GOT3 (cell line): ENCODE measurements at places on chromosomes 11 and 22.

GRCh38 chr11:7906481-7906880 is 24.6 kb downstream of the OR10A6 start:
- no peak for DNase-seq

- DNase-seq, result no peak
Measured at GRCh38 chr22:46025225-46025972, 48.4 kb upstream of the WNT7B start.

DNA sequence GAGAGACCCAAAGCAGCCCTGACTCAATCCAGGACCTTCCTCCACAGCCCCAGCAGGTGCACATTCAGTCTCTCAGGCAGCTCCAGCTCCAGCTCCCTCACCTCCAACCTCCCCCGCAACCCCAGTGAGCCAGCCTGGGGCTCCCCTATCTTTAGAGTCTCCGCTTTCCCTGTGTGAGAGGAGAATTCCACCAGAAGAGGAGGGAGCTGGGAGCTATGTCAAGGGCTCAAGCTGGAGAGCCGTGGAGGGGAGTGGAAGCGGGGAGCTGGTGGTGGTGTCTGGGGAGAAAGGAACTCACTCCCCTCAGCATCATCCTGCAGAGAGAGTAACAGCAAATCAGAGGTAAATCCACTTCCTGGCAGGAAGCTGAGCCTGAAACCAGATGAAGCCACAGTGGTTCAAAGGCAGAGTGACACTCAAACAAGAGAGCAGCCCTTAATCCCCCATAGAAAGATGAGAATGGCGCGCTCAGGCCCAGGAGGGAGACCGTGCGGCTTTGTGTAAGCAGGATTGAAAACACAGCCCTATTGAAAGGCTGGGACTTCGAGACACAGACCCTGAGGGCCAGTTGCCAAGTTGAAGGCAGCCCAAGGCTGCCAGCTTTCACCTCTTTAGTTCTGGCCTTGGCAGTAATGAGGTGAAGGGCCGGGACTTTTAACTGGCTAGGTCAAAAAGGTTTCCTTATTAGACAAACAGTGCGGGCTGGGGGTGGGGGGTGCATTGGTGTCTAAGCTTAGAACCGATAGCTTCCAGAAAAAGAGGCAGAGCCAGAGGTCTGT is 21.4 kb upstream of the CDON start:
- DNase-seq, result no peak

- DNase-seq, result peak; percentile 4
Measured at GRCh38 chr11:13486926-13487660, 8.7 kb downstream of the PTH start.

GRCh38 chr11:22199243-22199642 is 6.4 kb downstream of the ANO5 start:
- no peak for DNase-seq

DNA sequence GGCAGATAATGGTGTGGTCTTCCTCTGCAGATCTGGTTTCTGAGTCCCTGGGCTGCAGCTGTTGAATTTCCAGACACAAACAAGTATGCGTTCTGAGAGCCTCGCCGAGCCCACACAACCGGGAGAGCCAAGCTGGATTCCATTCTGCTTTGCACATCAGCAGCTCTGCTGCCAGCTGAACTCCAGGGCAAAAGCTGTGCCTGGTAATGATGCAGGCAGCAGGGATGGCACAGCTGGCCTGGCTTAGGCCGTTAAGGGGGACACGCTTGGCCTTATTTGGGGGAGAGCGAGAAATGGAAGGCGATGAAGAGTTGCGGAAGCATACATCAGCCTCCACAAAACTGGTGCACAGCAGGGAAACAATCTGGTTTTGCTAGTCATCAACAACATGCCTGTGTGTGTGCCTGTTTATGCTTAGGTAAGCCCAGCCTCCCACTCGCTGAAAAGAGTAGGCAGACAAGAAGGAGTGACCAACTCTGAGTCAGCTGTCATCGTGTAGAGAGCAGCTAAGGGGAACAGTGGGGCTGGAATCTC is 25.1 kb downstream of the ADAMTS8 start:
- no peak for DNase-seq

- DNase-seq, result no peak
Measured at GRCh38 chr11:67463680-67464410, 5.2 kb downstream of the TMEM134 start.

DNA sequence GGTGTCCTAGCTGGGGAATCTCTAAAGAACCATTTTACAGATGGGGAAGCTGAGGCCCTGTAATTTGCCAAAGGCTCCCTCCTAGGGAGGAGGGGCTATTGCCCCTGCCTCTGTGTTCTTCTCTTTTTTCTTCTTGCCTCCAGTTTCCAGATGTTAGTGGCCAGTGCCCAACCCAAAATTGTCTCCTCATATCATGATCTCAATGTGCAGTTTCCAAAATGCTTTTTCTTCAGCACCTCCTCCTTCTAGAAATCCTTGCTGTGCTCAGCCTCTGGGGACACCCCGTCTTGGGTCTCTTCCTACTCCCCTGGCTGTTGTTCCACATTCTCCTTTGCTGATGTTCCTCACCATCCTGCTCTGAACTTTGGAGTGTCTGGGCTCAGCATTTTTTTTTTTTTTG is 9.5 kb upstream of the CHRM1 start:
- DNase-seq, result no peak

GRCh38 chr11:61008971-61009370 is 37.5 kb downstream of the CD6 start:
- no peak for DNase-seq

DNA sequence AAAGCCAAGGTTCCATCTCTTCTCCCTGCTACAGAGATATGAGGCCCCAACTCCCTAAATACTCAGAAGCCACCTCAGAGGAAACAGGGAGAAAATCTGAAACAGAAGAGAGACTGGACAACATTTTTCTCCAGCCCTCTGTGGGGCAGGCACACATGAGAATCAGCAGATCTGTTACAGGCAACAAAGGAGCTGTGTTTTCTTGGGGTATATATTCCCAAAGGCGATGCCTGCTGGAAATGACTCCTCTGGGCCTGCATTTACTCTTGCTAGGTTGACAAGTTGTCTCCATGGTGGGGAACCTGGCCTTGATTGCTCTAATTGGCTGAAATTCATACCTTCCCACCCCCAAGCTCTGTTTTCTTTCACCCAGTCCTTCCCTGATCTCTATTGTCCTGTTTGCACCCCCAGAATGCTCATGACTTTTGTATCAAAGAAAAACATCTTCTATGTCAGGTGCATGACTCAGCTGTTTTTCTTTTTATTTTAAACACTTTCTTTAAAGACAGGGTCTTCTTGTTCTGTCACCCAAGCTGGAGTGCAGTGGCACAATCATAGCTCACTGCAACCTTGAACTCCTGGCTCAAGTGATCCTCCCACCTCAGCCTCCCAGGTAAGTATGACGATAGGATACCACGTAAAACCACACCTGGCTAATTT is 23.5 kb upstream of the P2RY6 start:
- no peak for DNase-seq

GRCh38 chr11:120908461-120909181 is 115.3 kb upstream of the TBCEL start:
- DNase-seq, result no peak

DNA sequence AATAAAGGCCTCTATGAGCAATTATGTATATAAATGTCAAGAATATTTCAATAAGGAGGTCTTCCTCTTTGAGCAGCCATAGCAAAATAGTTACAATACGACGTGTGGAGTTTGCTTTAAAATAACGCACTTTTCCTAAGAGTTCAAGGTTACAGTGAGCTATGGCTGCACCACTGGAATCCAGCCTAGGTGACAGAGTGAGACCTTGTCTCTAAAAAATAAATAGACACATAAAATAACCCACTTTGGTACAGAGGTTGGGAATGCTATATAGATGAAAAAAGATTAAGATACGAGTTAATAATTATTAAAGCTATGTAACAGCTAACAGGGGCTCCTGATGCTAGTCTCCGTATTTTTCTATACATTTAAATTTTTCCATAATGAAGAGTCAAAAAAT is 12.6 kb downstream of the RAB6A start:
- DNase-seq, result no peak

GRCh38 chr11:70389201-70389600 is 9.1 kb upstream of the CTTN start:
- DNase-seq, result no peak

- no peak for DNase-seq
Measured at GRCh38 chr11:17766590-17766989, 32.0 kb downstream of the KCNC1 start.

GRCh38 chr11:111429066-111429506 is 50.0 kb upstream of the POU2AF1 start:
- peak; percentile 8 for DNase-seq

DNA sequence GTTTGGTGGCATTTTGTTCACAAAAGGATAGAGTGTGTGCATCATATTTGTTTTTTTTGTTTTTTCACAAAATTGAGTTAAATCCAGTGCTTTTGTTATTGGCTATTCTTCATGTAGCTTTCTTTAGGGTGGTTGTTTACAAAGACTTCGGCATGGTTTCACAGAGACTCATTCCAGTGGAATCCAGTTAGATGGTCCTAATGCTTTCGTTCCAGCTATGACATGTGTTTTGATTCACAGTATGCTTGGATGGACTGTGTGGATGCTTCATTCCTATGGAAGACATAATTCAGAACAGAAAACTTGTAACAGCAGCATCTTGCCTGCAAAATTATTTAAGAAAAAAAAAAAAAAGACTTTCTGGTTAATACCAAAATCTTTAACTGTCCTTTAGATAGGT is 97.9 kb downstream of the PDHX start:
- no peak for DNase-seq

- no peak for DNase-seq
Measured at GRCh38 chr11:47245611-47246357, 2.8 kb downstream of the ACP2 start.

- DNase-seq, result no peak
Measured at GRCh38 chr22:37749831-37750595, 53.2 kb downstream of the TRIOBP start.

GRCh38 chr11:1549338-1550330 is 22.4 kb downstream of the DUSP8 start:
- DNase-seq, result no peak

DNA sequence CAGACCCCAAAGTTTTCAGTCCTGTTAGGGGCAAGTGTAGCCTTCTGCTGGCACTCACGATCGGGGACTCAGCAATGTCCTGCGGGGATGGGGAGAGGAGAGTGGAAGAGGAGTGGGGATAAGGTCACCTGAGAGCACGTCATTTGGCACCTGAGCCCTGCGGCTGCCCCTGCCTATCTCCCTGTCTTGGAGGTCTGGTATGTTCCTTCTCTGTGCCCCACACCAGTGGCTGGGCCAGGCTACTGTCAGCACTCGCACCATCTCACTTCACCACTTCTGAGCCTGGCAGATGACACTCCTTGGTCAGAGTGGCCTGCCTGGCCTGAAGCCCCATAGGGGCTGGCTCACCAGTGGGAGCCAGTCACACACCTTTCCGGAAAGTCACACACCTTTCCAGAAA is 20.1 kb upstream of the CHADL start:
- no peak for DNase-seq

- no peak for DNase-seq
Measured at GRCh38 chr11:14969901-14970323, 2.2 kb downstream of the CALCA start.

DNA sequence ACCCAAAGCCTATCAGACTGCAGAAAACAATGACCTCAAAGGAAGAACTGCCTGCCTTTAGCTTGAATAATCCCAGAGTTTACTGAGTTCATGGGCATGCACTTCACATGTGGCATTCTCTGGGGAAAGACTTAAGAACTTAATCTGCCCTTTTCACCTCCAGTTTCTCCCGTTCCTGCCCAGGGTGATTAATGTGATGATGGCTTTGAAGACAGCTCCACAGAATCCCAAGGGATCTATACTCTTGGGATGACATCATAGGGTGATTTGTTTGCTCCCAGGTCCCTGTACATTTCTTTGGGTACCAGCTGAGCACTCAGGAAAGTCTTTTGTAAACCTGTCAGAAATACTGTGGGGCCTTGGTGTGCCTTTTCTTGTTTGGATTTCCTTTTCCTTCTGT is 14.0 kb downstream of the FJX1 start:
- DNase-seq, result no peak

DNA sequence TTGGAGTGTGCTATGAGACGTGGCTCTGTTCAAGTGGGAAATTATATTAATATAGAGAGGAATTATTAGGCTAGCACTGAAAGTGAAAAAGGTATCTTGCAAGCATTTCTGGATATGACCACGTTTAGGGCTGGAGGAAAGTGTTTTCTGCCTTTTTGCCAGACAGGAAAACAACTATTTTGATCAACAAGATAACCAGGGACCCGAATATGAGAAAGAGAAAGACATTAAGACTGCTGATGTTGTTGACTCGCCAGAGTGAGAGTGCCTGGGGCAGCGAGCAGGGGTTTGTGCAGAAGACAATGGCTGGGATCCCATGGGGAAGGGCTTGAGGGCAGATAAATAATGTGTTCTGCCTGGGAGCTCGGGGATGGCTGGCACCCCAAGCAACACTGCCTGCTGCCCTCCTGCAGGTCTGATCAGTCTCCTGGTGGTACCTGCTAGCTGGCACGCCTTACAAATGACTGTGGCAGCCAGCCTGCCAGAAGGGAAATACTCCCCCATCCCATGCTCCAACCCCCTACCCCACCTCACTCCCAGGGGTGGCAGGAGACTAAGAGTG is 23.1 kb upstream of the CHST1 start:
- no peak for DNase-seq

DNA sequence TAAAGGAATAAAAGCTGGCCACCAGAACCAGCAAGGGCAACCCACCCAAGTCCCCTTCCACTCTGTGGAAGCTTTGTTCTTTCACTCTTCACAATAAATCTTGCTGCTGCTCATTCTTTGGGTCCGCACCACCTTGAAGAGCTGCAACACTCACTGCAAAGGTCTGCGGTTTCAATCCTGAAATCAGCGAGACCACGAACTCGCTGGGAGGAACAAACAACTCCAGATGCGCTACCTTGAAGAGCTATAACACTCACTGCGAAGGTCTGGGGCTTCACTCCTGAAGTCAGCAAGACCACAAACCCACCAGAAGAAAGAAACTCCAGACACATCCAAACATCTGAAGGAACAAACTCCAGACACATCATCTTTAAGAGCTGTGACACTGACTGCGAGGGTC is 365.2 kb upstream of the LUZP2 start:
- DNase-seq, result no peak

DNA sequence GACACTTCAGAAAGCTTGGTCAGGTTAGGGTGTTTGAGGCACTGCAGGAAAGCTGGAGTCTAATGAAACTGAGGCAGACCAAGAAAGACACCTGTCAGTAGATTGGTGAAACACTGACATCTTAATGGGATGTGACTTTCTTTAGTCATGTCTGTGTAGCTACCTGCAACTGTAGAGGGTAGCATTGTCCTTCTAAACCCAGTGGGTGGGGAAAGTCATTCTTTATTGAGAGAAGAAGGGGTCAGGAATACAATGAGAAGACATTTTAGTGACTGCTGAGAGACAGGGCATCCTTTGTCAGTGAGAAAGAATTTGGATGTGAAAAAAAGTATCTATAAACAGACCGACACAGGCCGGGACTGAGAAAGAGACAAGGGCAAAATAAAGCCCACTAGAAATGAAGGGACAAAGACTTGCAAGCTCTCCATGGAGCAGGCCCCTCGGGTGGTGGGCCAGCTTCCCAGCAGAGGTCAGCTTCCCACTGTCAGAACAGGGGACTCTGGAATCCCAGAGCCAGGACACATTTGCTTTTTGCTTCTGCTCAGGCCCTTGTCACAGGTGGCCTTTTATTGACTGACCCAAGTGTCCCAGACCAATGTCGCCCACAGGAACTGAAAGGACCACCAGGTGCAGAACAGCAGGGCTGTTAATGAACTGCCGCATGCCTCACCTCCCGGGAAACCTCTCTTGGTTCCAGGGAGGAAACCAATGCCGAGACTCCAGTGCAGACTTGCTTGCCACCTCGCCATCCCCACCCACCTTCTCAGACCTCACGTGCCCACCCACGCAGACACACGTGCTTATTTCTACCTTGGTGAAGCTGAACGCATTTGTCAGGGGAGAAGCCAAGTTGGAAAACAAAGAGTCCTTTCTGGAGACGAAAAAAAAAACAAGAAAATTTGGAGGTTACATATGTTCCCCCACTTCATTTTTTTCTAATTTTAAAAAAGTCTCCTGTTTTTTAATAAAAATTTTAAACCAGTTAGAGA is 212.8 kb downstream of the TENM4 start:
- DNase-seq, result no peak
